ENCODE measurements at places on chromosomes 11 and 22.

DNA sequence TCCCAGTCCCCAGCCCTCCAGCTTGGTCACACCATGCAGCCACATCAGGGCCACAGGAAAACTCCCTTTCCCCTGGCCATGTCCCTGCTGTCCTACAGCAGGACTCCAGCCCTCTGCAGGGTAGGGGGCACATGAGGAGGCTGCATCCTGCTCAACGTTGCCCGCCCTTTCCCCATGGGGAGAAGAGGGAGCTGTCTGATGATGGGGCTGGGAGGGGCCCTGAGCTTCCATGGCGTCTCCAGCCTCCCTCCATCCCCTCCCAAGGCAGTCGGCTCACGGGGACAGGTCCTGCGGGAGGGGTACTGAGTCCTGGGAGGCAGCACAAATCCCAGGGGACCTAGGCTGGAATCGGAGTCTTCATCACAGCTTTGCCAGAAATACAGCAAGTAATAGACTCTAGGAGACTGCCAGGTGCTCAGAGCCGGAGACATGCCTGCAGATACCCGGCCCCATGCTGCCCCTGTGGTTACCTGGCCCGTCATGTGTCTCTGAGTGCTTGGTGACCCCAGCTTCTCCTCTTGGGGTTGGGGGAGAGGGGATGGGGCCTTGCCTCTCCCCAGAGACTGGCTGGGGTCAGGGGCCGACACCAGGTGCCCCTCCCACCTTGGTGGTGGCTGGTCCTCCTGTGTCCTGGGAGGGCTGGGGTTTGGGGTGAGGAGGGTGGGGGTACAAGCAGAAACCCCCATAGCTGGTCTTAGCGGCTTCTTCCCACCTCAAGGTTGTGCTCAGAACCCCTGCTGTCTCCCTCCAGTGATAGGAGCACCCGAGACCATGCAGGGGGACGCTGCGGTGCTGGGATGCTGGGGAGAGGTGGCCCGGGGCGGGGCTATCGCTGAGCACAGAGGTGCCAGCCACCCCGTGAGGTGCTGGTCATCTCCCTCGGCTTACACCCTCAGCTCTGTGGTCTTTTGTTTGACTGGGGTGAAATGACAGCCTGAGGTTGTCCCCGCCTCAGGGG, 2.3 kb downstream of the MRGPRE start:
- DNase-seq = peak; percentile 4

DNA sequence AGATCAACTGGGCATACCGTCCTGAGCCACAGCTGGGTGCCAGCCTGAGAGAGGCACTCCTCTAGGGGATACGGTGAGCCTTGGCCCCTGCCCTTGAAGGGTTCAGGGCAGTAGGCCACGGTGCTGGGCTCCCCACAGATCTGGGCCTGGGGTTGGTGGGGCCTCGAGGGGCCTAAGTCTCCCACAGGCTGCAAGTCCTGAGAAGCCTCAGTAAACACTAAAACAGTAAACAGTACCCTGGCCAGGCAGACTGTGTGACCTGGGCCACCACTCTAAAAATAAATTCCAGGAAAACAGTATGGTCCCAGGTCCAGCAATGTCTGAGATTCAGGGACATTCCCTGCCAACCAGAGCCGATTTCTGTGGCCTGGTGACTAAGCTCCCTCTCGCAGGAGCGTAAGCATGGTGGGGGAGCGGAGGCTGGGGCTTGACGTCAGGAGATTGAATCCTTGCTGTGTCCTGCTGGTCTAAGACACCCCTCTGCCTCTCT, 2.3 kb upstream of the RHOD start:
- peak; percentile 51 for DNase-seq

DNA sequence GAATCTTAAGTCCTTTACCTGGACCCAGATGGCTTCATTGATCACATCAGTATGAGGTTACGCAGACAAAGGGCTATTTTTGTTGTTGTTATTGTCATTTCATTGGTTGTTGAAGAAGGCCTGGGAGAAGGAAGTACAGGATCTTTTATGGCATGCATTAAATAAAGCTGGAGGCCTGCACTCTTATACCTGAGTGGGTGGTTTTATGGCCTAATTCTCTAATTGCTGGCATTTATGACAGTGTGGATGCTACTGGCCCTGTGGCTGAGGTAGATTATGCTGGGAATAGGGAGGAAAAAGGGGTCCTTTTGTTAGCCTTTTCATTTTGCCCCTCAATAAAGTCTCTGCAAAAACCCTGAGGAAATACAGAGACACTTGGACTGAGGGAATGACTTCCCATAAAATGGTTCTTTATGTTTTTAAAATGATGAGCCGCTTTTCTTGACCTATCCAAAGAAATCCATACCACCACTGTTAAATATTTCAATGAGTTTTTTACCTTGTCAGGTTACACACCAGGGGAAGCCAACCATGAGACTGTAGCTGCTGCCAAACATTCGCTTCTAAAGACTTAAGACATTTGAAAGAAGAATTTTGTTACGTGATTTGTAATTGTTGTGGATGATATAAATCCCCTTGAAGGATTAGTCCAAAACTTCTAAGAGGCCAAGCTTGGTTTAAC, 6.8 kb downstream of the KMT2A start:
- DNase-seq = no peak

- DNase-seq = no peak
Measured at GRCh38 chr11:125272821-125273220, 108.3 kb downstream of the PKNOX2 start.

- peak; percentile 76 for DNase-seq
Measured at GRCh38 chr11:108647701-108648527, 17.0 kb upstream of the DDX10 start.

GRCh38 chr22:31739795-31740201, 10.1 kb downstream of the PRR14L start:
- DNase-seq = no peak

GRCh38 chr11:16392616-16393015, 36.3 kb upstream of the SOX6 start:
- no peak for DNase-seq

All from AG20443 (cell line).